Activated naive CD4-positive, alpha-beta T cell treated with Interleukin-2 at 50 U/mL for 16 hours (primary cell): ENCODE measurements at places on chromosomes 5 and 9.

- DNase-seq: no peak
Observed at GRCh38 chr9:90421786-90422185, 220.8 kb downstream of the DIRAS2 start.

- DNase-seq: no peak
Observed at GRCh38 chr5:154544646-154545045, 66.6 kb upstream of the HAND1 start.

DNA sequence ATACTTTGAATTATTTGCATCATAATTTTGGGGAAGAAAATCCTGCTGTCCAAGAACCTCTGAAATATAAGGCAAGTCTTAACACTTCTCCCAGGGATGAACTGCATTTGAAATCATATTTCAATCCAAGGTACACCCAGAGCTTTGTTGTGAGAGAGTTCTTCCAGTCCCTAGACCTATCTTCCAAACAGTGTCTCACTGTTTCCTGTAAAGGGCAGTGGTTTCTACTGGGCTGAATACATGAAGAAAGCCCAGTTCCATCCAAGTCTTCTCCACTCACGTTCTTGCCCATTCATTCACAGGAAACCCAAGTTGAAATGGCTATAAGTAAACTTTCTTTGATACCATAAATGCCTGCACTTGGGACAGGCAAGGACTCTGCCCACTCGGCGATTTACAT, 108.3 kb upstream of the LHFPL2 start:
- no peak for DNase-seq

GRCh38 chr5:160497878-160498277, 76.2 kb downstream of the PTTG1 start:
- no peak for DNase-seq

GRCh38 chr5:170151097-170151831, 45.6 kb downstream of the FOXI1 start:
- no peak for DNase-seq
